Activated CD4-positive, alpha-beta T cell treated with anti-CD3 and anti-CD28 coated beads, Interleukin-2, amount 10 ng/mL, durations not matched to agents 7 days and 5 days (primary cell): ENCODE measurements at places on chromosomes 7 and 10.

GRCh38 chr7:100372694-100373093, 593 bp upstream of the PILRA start:
- no peak overlapping the region for H3K4me3 ChIP-seq
- H3K36me3 ChIP-seq = peaks cover under 1% of the 10 kb centered on the region
- peak overlapping the region; percentile 80 for H3K27ac ChIP-seq
- H3K27me3 ChIP-seq = no peaks in the 10 kb centered on the region
- peaks cover 18% of the 10 kb centered on the region for H3K4me1 ChIP-seq

DNA sequence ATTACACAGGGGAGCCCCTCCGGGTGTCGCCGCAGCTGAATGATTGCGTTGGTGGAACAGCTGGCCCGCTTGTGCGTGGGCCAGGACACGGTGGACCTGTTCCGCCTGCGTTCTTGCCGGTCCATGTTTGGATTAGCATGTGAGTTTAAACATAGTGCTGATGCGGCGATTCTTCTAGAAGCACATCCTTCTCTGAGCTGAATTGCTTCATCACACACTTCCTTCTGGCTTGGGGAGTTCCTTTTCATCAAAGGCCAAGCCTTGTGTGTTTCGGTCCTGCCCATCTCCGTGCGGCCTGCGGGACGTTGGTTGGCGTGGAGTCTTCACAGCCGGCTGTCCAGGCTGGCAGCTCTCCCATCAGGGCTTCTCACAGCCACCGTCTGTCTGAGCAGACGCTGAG, 45.5 kb upstream of the SLC29A4 start:
- peaks cover 4% of the 10 kb centered on the region for H3K36me3 ChIP-seq
- H3K27me3 ChIP-seq = peaks cover 23% of the 10 kb centered on the region
- H3K4me1 ChIP-seq = peaks cover 21% of the 10 kb centered on the region
- no peak for DNase-seq
- no peak overlapping the region for H3K27ac ChIP-seq

DNA sequence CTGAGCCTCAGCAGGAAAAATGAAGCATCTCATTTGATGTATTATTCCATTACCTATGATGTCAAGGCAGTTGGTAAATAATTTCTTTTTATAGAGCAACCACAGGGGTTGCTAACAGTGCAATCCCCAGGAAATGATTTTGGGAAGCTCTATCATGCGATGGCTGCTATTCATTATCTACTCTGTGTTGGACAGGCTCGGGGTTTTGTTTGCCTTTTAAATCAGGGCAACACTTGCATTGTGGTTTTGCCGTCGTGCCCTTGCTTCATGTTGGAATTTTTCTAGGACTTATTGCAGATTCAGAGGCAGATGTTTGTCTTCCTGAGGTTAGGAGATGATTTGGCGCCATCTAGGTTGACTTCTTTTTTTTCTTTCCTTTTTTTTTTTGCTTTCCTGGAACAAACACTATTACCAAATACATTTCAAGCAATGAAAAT, 128.4 kb downstream of the BICC1 start:
- no peaks in the 10 kb centered on the region for H3K4me1 ChIP-seq
- no peak for DNase-seq
- H3K27me3 ChIP-seq = peaks cover 3% of the 10 kb centered on the region
- H3K36me3 ChIP-seq = no peaks in the 10 kb centered on the region
- no peak overlapping the region for H3K27ac ChIP-seq

DNA sequence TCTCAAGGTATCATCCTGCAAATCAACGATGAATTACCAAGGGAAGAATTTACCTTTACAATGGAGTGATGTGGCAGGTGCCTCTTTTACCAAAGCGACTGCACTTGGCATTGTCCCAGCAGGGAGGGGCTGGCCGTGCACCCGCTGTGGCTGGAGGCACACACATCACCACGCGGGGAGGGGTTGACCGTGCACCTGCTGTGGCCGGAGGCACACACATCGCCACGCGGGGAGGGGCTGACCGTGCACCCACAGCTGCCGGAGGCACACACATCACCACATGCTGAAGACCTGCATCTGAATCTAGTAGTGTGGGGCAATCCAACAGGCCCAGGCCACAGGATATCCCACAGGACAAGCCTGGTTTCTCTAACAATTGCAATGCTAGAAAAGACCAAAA, 493.5 kb downstream of the DNAJB6 start:
- H3K27me3 ChIP-seq = peaks cover 2% of the 10 kb centered on the region
- no peak for DNase-seq
- H3K4me3 ChIP-seq = no peak overlapping the region
- peaks cover 26% of the 10 kb centered on the region for H3K4me1 ChIP-seq
- no peaks in the 10 kb centered on the region for H3K36me3 ChIP-seq

DNA sequence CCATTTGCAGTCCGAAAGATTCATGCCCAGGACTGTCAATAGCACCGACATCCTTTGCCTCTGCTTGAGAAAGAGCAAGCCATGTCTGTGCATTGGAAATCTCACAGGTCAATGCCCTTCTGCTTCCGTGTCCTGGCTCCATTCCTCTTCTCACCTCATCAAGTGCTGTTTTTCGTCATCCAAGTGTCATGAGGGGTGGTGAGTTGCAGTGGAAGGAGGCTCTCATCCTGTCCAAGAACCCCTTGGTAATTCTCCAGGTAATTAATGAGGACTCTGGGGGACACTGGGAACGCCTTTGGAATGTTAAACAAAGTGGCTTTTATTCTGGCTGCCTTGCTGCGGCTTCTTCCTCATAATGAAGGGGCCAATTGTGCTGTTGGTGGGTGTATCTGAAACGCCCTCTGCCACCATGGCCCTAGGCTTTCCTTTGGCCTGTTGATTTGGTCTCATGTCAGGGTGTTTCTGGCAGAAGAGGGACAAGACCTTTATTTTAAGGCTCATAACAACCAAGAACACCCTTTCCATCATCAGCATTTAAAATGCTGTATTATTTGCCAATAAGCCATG, 57.7 kb downstream of the PPP1R3C start:
- H3K36me3 ChIP-seq = no peaks in the 10 kb centered on the region
- no peak overlapping the region for H3K27ac ChIP-seq
- DNase-seq = no peak
- H3K27me3 ChIP-seq = no peaks in the 10 kb centered on the region
- no peak overlapping the region for H3K4me3 ChIP-seq

GRCh38 chr7:139757968-139758367, 19.8 kb downstream of the HIPK2 start:
- H3K4me3 ChIP-seq = no peak overlapping the region
- H3K27ac ChIP-seq = no peak overlapping the region
- H3K4me1 ChIP-seq = peaks cover 26% of the 10 kb centered on the region
- H3K36me3 ChIP-seq = peaks cover 36% of the 10 kb centered on the region
- DNase-seq = no peak

- no peak overlapping the region for H3K27ac ChIP-seq
- no peaks in the 10 kb centered on the region for H3K4me1 ChIP-seq
- H3K4me3 ChIP-seq = no peak overlapping the region
- DNase-seq = no peak
- no peaks in the 10 kb centered on the region for H3K27me3 ChIP-seq
Observed at GRCh38 chr10:115566867-115567266, 473.7 kb downstream of the ATRNL1 start.

GRCh38 chr7:22846961-22847360, 24.3 kb upstream of the TOMM7 start:
- no peaks in the 10 kb centered on the region for H3K4me1 ChIP-seq
- H3K36me3 ChIP-seq = no peaks in the 10 kb centered on the region
- no peak for DNase-seq
- H3K27ac ChIP-seq = no peak overlapping the region

GRCh38 chr7:13770305-13770704, 219.2 kb downstream of the ETV1 start:
- H3K4me3 ChIP-seq = no peak overlapping the region
- no peak overlapping the region for H3K27ac ChIP-seq
- no peaks in the 10 kb centered on the region for H3K4me1 ChIP-seq
- no peaks in the 10 kb centered on the region for H3K27me3 ChIP-seq

GRCh38 chr7:142519079-142520078, 229.9 kb upstream of the PRSS1 start:
- peaks cover 24% of the 10 kb centered on the region for H3K4me1 ChIP-seq
- H3K27me3 ChIP-seq = peaks cover 3% of the 10 kb centered on the region
- H3K4me3 ChIP-seq = no peak overlapping the region
- no peak for DNase-seq
- H3K36me3 ChIP-seq = no peaks in the 10 kb centered on the region
- peak overlapping the region; percentile 57 for H3K27ac ChIP-seq

DNA sequence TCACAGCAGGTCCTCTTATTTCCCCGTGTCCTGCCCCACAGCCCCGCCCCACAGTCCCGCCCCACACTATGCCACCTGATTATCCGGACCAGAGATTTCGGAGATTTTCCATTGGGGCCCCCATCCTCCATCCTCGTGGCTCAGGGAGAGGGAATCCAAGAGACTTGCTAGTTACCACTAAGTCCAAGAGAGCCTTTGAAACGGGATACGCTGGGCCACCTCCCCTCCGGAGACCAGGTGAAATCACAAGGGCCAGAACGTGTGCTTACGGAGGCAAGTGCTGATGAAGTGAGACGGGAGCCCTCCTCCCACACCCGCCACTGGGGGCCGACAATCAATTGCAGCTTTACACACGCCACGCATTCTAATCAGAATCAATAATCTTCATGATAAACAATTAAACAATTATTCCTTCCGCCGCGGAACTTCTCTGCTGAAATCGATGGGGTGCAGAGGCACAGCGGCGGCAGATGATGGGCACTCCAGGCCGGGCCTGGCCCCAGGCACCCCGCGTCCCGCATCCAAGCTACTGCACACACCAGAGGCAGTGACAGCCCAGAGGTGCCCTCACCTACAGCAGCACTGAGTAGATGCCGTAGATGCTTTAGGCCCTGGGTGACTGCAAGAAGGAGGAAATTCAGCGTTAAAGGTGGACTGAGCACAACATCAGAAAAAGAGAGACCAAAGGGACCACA, 534.0 kb upstream of the FOXK1 start:
- peaks cover 3% of the 10 kb centered on the region for H3K4me1 ChIP-seq
- H3K27me3 ChIP-seq = peaks cover 2% of the 10 kb centered on the region
- H3K4me3 ChIP-seq = no peak overlapping the region

DNA sequence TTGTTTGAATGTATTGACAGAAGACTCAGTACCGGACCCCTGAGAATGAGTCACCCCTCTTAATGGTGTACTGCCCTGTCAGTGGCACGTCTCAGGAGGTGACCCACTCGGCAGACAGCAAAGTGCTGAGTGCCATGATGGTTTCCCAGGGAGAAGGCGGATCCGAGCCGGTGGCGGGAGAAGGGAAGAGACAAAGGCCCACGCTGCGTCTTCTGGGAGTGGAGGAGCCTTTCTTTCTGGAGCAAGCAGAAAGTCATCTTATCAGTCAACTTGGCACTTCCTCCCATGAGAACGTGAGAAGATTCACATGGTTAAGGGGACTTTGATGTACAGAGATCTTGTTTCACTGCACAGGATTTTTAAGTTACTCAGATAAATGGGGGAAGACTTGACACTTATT, 14.6 kb upstream of the PPP2R2D start:
- no peaks in the 10 kb centered on the region for H3K36me3 ChIP-seq
- no peak overlapping the region for H3K4me3 ChIP-seq
- no peak overlapping the region for H3K27ac ChIP-seq
- no peak for DNase-seq

GRCh38 chr7:46317256-46317655, 396.2 kb upstream of the IGFBP3 start:
- H3K4me1 ChIP-seq = no peaks in the 10 kb centered on the region
- no peaks in the 10 kb centered on the region for H3K36me3 ChIP-seq
- DNase-seq = no peak

- peak overlapping the region; percentile 95 for H3K27ac ChIP-seq
- no peaks in the 10 kb centered on the region for H3K27me3 ChIP-seq
- peaks cover 41% of the 10 kb centered on the region for H3K36me3 ChIP-seq
- H3K4me3 ChIP-seq = peak overlapping the region; percentile 83
Observed at GRCh38 chr7:35695473-35695850, 527 bp upstream of the HERPUD2 start.

GRCh38 chr10:53403688-53404087, 631.1 kb upstream of the MBL2 start:
- H3K27me3 ChIP-seq = no peaks in the 10 kb centered on the region
- H3K36me3 ChIP-seq = no peaks in the 10 kb centered on the region
- no peak for DNase-seq
- H3K27ac ChIP-seq = no peak overlapping the region
- H3K4me3 ChIP-seq = no peak overlapping the region

DNA sequence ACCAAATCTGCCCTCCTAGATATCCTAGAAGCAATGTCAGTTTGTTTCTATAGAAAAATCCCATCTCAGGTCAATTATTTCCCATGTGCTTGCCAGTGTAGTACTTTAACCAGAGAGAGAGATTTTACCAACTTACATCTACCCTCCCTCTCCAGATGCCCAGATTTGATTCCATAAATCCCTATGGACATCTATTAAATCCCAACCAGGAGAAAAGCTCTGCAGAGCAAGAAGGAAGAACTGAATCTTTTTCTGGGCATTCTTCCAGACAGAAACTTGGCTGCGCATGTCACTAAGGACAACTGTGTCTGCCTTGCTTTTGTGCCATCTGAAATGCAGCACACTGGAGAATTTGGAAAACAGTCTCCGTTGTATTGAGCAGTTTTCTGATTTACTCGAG, 597.6 kb downstream of the SORCS1 start:
- no peak overlapping the region for H3K27ac ChIP-seq
- H3K27me3 ChIP-seq = no peaks in the 10 kb centered on the region
- H3K4me1 ChIP-seq = no peaks in the 10 kb centered on the region
- no peak for DNase-seq

- no peak for DNase-seq
- H3K27me3 ChIP-seq = peaks cover 2% of the 10 kb centered on the region
- H3K4me3 ChIP-seq = no peak overlapping the region
- no peaks in the 10 kb centered on the region for H3K4me1 ChIP-seq
Observed at GRCh38 chr7:69832356-69832755, 234.1 kb downstream of the AUTS2 start.

DNA sequence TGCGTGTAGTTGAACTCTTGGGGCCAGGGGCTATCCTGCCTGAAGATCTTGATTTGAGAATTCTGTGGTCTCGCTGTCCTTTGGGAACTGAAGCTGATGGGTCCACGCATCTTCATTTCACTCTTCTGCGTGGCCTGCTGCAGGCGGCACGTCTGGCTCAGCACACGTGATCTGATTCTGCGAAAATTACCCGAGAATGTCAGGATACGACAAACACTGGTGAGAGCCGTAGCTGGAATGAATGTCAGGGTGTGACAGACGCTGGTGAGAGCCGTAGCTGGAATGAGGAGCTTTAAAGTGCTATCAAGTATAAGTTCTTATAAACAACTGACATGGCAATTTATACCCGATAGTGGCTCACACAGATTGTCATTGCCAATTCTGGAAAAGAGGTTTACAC, 44.6 kb upstream of the CFAP46 start:
- no peaks in the 10 kb centered on the region for H3K4me1 ChIP-seq
- no peak for DNase-seq
- H3K27ac ChIP-seq = no peak overlapping the region
- H3K4me3 ChIP-seq = no peak overlapping the region
- no peaks in the 10 kb centered on the region for H3K27me3 ChIP-seq

GRCh38 chr7:150507947-150508602, 6.6 kb upstream of the GIMAP7 start:
- H3K4me3 ChIP-seq = peak overlapping the region; percentile 74
- peaks cover 92% of the 10 kb centered on the region for H3K4me1 ChIP-seq
- peaks cover 35% of the 10 kb centered on the region for H3K36me3 ChIP-seq

DNA sequence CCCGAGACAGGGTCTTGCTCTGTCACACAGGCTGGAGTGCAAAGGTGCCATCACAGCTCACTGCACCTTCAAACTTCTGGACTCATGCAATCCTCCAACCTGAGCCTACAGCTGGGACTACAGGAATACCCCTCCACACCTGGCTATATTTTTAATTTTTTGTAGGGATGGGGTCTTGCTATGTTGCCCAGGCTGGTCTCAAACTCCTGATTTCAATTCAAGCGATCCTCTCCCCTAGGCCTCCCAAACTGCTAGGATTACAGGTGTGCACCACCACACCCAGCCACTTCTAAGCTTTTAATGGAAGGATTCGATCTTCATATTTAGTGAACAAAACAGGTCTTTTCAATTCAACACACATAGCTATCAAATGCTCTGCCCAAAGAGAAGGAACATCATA, 29.7 kb downstream of the FZD9 start:
- H3K27me3 ChIP-seq = no peaks in the 10 kb centered on the region
- H3K36me3 ChIP-seq = peaks cover 61% of the 10 kb centered on the region
- no peak overlapping the region for H3K27ac ChIP-seq
- no peaks in the 10 kb centered on the region for H3K4me1 ChIP-seq
- DNase-seq = no peak
